ENCODE measurements at places on chromosomes 6 and 20. TPM values are rescaled to one million over a fixed set of nuclear protein-coding genes. Genes with fewer than 3 reads are reported as not detected.
A peak's percentile ranks its signal among the peaks of the same experiment; 100 is the strongest.

GRCh38 chr6:169140986-169141495 lies 112.6 kb downstream of the THBS2 start:
- H3K4me1 ChIP-seq = peaks cover 4% of the 10 kb centered on the region
- no peaks in the 10 kb centered on the region for H3K27me3 ChIP-seq
- peaks cover 9% of the 10 kb centered on the region for H3K36me3 ChIP-seq

GRCh38 chr6:37711331-37712241 lies 13.9 kb upstream of the MDGA1 start:
- H3K36me3 ChIP-seq = no peaks in the 10 kb centered on the region
- no peak for DNase-seq
- peaks cover 10% of the 10 kb centered on the region for H3K27me3 ChIP-seq
- H3K4me1 ChIP-seq = peaks cover 34% of the 10 kb centered on the region

GRCh38 chr6:52975580-52975979 lies 19.5 kb downstream of the GSTA4 start:
- no peak for DNase-seq
- no peaks in the 10 kb centered on the region for H3K36me3 ChIP-seq
- no peak overlapping the region for H3K27ac ChIP-seq
- no peak overlapping the region for H3K4me3 ChIP-seq
- no peaks in the 10 kb centered on the region for H3K27me3 ChIP-seq

DNA sequence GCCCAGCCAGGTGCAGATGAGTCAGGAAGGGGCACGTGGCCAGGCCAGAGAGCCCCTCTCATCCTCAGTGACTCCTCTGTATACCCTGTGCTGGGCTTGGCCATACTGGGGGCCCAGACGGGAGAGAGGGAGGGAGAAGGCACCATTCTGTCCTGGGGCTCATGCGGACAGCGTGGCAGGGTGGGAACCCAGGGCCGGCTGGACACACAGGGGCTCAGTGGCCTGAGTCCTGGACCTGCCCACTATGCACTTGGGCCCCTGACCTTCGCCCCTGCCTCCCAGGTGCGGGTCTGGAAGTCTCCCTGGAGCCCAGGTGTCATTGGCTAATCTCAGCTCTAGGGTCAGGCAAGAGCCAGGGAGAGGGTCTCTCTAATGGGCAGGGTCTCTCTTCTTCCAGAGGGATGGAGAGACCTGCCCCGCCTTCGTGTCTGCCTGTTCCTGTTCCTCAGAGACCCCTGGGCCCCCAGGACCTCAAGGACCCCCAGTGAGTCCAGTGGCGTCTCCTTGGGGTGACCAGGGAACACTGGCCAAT lies 27.7 kb downstream of the COL20A1 start:
- no peaks in the 10 kb centered on the region for H3K36me3 ChIP-seq
- H3K27me3 ChIP-seq = peaks cover 6% of the 10 kb centered on the region
- H3K4me1 ChIP-seq = peaks cover 8% of the 10 kb centered on the region

DNA sequence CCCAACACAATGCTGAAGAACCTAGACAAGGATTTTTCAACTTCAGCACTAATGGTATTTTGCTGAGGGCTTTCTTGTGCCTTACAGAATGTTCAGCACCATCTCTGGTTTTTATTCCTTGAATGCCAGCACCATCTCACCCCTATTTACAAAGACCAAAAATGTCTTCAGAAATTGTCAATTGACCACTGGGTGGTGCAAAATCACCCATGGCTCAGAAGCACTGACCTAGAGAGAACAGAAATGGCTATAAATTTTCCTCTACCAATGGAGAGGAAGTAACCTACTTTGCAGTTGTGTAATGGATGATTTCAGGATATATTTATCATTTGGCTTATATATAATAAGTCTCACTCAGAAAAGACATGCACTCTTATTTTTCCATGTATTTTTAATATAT lies 431.0 kb upstream of the IRAK1BP1 start:
- H3K36me3 ChIP-seq = no peaks in the 10 kb centered on the region
- H3K4me3 ChIP-seq = no peak overlapping the region

GRCh38 chr6:110748453-110748852 lies 66.8 kb downstream of the CDK19 start:
- no peak for DNase-seq
- H3K36me3 ChIP-seq = no peaks in the 10 kb centered on the region
- no peaks in the 10 kb centered on the region for H3K4me1 ChIP-seq
- no peaks in the 10 kb centered on the region for H3K27me3 ChIP-seq
- no peak overlapping the region for H3K27ac ChIP-seq

- no peak for DNase-seq
- H3K27me3 ChIP-seq = peaks cover 2% of the 10 kb centered on the region
- no peaks in the 10 kb centered on the region for H3K4me1 ChIP-seq
- H3K27ac ChIP-seq = no peak overlapping the region
- H3K36me3 ChIP-seq = no peaks in the 10 kb centered on the region
These were observed 106.9 kb upstream of the NEDD9 start for GRCh38 chr6:11339380-11339779.

- peaks cover 4% of the 10 kb centered on the region for H3K4me1 ChIP-seq
- H3K4me3 ChIP-seq = no peak overlapping the region
- H3K27ac ChIP-seq = no peak overlapping the region
These were observed 19.7 kb upstream of the SPAG4 start for GRCh38 chr20:35595901-35596300.

DNA sequence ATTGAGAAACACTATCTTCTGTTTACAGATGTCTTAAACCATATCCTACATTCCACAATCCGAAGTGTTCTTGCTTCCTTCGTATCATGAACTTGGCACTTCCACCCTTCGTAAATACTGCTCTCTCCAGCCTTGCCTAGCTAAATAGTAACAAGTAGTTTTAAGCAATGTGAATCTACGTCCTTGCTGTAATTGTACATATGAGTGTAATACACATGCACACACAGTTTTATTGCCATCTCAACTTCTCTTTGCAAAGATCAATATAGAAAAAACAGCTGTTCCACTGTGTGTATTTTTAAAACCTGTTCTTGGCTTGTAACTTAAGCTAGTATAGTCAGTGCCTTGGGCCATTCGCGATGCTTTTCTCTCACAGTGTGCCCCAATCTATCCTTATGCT lies 1524.7 kb downstream of the GRIK2 start:
- no peaks in the 10 kb centered on the region for H3K27me3 ChIP-seq
- no peak overlapping the region for H3K27ac ChIP-seq
- H3K36me3 ChIP-seq = no peaks in the 10 kb centered on the region
- no peaks in the 10 kb centered on the region for H3K4me1 ChIP-seq

DNA sequence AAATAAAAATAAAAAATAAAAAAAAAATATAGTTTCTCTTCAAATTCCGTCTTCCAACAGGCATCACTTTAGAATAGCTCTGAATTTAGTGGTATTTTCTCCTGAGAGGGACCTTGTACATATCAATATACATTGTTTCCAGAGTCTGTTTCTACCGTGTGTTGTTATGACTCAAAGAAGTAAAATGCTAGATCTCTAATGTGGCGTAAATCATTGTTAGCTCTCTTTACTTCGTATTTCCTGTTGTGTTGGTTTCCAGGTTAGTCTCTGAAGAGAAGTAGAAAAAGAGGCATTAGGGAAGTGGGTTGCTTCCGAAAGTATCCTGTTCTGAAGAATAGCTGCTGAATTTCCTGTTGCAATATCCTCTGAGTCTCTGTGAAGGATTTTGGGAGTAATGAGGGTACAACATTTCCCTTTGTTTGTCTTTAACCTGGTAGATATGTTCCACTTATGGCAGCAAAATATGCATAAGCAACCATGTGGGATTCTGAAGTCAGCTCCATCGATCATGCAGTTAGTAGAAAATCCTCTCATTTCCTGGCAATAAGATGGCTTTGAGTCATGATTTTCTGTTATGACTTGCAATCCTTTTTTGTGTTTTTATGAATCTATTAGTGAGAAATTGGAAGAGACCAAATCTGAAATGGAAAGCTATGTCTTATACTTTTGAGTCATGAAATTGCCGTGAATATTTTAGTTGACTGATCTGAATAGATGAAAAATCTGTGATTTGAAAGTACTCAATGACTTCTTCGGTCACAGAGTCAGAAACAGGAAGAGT lies 42.0 kb upstream of the MCHR2 start:
- H3K4me1 ChIP-seq = no peaks in the 10 kb centered on the region
- no peak overlapping the region for H3K27ac ChIP-seq
- no peak for DNase-seq
- H3K4me3 ChIP-seq = no peak overlapping the region
- peaks cover 7% of the 10 kb centered on the region for H3K36me3 ChIP-seq

DNA sequence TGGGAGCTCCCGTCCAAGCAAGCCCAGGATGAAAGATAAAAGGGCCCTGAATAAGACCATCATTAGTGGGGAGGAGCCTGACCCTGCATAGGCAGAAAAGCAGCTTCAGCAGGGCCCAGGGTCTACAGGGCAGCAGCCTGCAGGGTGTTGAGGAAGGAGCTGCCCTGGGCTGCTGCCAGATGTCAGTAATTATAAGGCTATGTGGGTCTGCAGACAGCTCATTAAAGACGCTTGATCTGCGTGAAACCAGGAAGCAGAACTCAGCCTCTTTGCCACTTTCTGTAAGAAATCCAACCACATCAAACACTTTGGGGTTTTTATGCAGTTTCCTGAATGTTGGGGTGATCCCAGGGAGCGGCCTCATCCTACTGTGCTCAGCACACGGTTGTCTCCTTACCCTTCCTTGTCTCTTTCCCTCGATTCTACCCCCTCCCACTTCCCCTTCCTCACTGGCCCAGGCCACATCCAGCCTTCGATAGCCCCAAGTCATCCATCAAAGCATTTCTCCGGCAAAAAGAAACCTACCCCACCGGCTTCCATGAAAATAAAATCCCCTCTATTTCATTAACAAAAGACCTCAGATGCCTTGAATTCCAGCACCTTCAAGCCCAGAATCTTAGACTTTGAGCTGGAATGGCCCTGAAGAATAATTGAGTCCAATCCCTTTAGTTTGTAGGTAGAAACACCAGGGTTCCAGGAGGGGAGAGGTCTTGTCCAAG lies 1.0 kb upstream of the TGM6 start:
- no peak overlapping the region for H3K4me3 ChIP-seq
- H3K4me1 ChIP-seq = peaks cover 1% of the 10 kb centered on the region
- no peak for DNase-seq
- no peaks in the 10 kb centered on the region for H3K36me3 ChIP-seq

- H3K27ac ChIP-seq = no peak overlapping the region
- H3K4me3 ChIP-seq = no peak overlapping the region
- H3K27me3 ChIP-seq = peaks cover 2% of the 10 kb centered on the region
- H3K36me3 ChIP-seq = no peaks in the 10 kb centered on the region
- DNase-seq = peak; percentile 76
These were observed 99.8 kb upstream of the FOXA2 start for GRCh38 chr20:22684072-22684762.

DNA sequence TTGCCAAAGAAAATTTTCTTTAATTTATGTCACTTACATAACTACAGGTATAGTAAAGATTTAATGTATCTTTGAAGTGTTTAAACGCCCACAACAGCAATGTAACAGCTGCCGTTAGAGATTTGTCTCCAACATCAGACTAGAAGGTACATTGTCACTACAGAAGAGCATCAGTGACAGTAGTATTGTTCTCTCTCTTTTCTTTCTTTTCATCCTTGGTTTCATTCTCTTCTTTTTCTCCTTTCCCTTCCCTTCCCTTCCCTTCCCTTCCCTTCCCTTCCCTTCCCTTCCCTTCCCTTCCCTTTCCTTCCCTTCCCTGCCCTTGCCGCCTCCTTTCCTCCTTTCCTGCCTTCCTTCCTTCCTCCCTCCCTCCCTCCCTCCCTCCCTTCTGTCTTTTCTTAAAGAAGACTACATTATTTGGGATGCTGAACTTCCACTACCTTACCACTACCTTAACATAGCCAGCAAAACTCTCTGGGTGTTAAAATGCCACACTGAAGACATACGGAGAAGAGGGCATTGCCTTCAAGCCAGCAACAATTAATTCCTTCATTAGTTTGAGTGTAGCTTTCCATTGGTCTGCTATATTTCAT lies 663.9 kb downstream of the DOK5 start:
- no peak overlapping the region for H3K4me3 ChIP-seq
- DNase-seq = no peak
- no peak overlapping the region for H3K27ac ChIP-seq
- H3K27me3 ChIP-seq = no peaks in the 10 kb centered on the region
- H3K36me3 ChIP-seq = no peaks in the 10 kb centered on the region
- no peaks in the 10 kb centered on the region for H3K4me1 ChIP-seq

GRCh38 chr6:88380083-88380482 lies 213.9 kb upstream of the CNR1 start:
- H3K4me3 ChIP-seq = no peak overlapping the region
- H3K36me3 ChIP-seq = no peaks in the 10 kb centered on the region
- peaks cover 3% of the 10 kb centered on the region for H3K27me3 ChIP-seq
- H3K4me1 ChIP-seq = peaks cover 11% of the 10 kb centered on the region
- no peak overlapping the region for H3K27ac ChIP-seq
- no peak for DNase-seq

DNA sequence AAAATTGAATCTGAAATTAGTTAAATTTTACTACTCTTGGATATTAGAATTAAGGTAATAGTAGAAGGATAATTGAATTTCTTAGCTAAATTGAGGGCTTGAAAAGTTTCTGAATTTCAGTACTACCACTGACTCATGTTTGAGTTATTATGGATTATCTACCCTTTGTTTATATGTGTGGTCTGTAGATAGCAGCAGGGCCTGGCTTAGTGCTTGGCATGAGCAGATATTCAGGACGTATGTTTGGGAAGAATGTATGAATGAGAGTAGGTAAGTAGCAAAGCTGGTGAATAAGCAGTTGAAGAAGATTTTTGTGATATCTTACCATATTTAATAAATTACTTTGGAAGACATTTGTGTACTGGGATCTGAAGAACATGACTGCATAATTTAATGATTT lies 152.7 kb downstream of the MACROD2 start:
- no peak overlapping the region for H3K4me3 ChIP-seq
- H3K36me3 ChIP-seq = no peaks in the 10 kb centered on the region
- no peaks in the 10 kb centered on the region for H3K4me1 ChIP-seq

DNA sequence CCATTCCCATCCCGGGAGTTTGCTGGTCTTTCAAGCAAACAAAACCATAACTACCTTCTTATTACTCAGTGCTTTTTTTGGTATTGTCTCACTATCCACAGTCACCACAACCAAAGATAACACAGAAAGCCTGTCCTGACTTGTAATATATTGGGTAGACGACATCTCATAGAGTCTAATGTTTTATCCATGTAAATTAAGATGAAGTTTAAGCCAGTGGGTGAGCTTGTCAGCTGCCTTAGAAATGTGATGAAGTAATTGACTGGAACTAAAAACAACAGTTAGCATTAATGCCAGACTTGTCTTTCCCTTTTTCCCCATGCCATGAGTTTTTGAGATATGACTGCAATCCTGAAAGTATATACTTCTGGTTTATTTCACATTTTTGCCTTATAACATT lies 282.7 kb upstream of the PRDM1 start:
- H3K27ac ChIP-seq = no peak overlapping the region
- H3K4me3 ChIP-seq = no peak overlapping the region
- no peaks in the 10 kb centered on the region for H3K36me3 ChIP-seq
- H3K27me3 ChIP-seq = no peaks in the 10 kb centered on the region
- no peaks in the 10 kb centered on the region for H3K4me1 ChIP-seq
- DNase-seq = no peak

- peak; percentile 68 for DNase-seq
- peaks cover 7% of the 10 kb centered on the region for H3K4me1 ChIP-seq
- H3K27me3 ChIP-seq = peaks cover 8% of the 10 kb centered on the region
- H3K36me3 ChIP-seq = no peaks in the 10 kb centered on the region
These were observed at the start of gene B3GAT2 for GRCh38 chr6:70956451-70957283. TSS of gene B3GAT2 (minus strand) at chr6:70957060. CDS start at chr6:70956429, 631 bp downstream.

GRCh38 chr6:108156938-108157233 lies 8.9 kb upstream of the NR2E1 start:
- H3K4me3 ChIP-seq = peak overlapping the region; percentile 61
- H3K36me3 ChIP-seq = peaks cover 4% of the 10 kb centered on the region
- peaks cover 14% of the 10 kb centered on the region for H3K4me1 ChIP-seq
- H3K27me3 ChIP-seq = peaks cover 33% of the 10 kb centered on the region

The SLC26A8 gene
- 0.29 TPM for total RNA-seq

The C6orf58 gene
- total RNA-seq = not detected

The TLDC2 gene
- not detected for total RNA-seq

The EEF1A2 gene
- total RNA-seq = 55.3 TPM

The C20orf144 gene
- total RNA-seq = not detected

The PRSS16 gene
- total RNA-seq = 0.64 TPM

The KIAA1755 gene
- 1.6 TPM for total RNA-seq

The PRKN gene
- 7.0 TPM for total RNA-seq

The SCRT2 gene
- total RNA-seq = 28.0 TPM
